ENCODE measurements at places on chromosomes 2 and 18.

- no peak for DNase-seq
These were observed 231.7 kb upstream of the TNP1 start for GRCh38 chr2:217091531-217091930.

DNA sequence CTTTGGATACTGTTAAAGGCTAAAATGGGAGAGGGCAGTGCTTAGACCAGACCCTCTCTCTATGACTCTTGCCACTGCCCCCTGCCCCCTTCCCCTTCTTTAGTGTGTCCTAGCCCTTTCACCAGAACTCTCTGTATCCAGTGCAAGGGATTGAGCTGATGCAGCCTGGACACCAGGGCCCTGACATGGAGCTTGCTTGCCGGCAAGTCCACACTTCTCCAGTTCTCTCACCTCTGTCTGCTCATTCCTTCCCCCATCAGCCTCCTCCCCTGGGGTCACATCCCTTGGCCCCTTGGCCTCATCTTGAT is 1.5 kb upstream of the WNT6 start:
- no peak for DNase-seq

- DNase-seq: no peak
These were observed 277.3 kb upstream of the TANK start for GRCh38 chr2:160882906-160883305.

DNA sequence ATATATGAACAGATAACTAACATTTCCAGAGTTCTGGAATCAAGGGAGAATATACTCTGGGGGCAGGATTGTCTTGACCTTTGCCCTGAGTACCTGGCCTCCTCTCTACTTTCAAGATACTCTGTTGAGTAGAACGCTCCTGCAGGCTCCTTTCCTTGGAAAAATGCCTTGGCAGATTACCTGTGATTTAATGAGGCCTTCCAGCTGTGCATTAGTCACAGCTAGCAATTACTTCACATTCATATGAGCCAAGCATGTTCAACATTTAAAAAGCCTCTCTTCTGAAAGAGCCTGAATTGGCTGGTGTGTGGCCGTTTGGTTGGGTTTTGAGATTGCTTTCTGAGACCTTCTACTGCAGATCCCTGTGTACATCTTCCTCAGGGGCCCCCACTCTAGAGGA is 142.2 kb downstream of the PLCL1 start:
- no peak for DNase-seq

GRCh38 chr2:173161040-173161439 is 85.4 kb downstream of the MAP3K20 start:
- no peak for DNase-seq

GRCh38 chr2:239195318-239195871 is 205.4 kb downstream of the HDAC4 start:
- DNase-seq: no peak

- DNase-seq: no peak
These were observed 195.3 kb upstream of the EPHA4 start for GRCh38 chr2:221767106-221768012.

DNA sequence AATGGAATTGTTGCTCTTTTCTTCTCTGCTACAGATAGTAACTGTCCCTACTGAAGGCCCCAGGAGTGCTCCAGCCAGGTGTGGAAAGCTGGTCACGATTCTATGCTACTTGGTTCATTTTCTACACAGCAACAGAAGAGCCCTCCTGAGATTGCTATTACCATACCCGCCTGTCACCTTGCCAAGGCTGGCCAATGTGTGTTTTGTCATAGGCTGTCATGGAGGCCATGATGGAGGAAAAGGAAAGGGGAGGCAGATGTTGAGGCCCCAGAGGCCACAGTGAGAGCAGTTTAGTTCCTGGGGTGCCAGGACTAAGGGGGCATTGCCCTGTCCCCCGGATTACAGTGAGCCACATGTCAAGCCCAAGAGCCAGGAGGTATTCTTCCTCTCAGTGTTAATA is 952 bp downstream of the ELMOD3 start:
- no peak for DNase-seq

DNA sequence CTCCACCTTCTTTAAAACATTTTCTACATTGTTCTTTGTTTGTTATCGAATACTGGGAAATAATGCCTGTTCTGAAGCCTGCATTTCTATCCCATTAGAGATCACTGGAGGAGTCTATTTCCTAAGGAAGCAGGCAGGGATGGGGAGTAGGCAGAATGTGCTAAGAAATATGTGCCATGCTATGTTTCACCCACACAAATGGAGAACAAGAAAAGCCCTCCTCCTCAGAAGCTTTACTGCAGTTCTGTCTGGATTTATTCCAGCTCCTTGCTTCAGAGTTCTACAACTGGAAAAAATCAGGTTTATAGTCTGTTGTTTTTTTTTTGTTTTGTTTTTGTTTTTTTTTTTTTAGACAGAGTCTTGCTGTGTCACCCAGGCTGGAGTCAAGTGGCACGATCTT is 825.1 kb downstream of the SLC4A3 start:
- no peak for DNase-seq

DNA sequence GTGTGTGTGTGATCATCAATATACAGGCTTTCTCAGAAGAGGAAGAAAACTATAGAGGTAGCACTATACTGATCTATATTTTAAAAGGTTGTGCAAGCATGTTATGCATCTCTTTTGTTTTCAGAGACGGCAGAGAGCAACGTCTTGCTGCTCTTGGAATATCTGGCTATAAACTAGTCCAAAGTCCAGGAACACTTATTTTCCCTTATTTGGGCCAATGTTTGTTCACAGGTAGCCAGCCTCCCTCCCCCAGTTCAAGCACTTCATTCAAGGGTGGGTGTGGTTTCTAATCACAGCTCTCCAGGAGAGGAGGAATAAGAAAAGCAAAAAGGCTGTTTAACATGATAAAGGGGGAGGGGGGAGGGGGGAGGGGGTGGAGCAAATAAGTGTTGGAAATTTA is 4.2 kb downstream of the FZD5 start:
- peak; percentile 50 for DNase-seq

DNA sequence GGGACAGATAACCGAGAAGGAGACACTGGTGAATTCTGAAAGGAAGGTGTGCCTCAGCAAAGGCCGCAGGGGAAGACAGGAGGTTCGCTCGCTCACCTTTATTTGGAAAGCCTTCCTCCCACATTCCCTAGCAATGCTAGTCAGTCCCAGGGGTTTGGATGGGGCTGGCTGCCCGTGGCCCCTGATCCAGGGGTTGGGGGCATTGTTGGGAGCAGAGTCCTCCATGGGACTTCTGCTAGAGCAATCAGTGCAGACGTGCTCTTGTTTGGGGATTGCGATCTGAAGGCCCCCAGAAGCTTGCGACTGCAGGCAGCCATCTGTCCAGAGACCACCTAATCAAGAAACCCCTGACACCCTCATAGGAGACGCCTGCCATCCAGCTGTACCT is 6.0 kb upstream of the CYP27C1 start:
- DNase-seq: no peak

DNA sequence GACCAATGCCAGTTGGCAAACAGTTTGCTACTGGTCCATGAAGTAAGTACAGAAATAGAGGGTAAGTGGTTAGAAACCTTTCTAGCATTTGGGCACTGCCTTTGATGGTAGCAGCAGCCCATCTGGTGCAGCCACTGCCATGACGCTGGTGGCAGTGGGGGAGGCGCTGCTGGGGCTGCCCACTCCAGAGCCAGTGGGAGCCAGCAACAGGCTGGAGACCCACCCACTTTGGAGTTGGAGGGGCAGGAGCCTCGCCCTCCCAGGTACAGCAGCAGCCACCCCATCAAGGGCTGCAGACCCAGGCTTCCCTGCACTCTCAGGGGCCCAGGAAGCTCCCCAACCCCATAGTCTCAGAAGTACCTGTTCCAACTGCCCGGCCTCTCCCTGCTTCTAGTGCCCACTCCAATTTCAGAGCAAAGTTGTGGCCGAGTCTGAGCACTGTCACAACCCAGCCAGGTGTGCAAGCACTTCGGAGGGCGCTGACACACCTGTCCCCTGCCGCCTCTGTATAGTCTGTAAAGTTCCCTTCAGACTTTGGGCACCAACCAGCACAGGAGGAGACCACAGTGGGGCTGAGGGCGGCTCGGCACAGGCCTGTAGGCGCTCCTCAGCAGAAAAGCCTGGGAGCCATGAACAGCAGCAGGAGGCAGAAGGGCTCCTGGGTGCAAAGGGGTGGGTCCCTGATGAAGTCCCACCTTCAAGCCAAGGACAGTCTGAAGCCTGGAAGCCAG is 125.6 kb upstream of the CCDC150 start:
- DNase-seq: no peak

GRCh38 chr2:239129147-239129920 is 271.5 kb downstream of the HDAC4 start:
- DNase-seq: no peak

DNA sequence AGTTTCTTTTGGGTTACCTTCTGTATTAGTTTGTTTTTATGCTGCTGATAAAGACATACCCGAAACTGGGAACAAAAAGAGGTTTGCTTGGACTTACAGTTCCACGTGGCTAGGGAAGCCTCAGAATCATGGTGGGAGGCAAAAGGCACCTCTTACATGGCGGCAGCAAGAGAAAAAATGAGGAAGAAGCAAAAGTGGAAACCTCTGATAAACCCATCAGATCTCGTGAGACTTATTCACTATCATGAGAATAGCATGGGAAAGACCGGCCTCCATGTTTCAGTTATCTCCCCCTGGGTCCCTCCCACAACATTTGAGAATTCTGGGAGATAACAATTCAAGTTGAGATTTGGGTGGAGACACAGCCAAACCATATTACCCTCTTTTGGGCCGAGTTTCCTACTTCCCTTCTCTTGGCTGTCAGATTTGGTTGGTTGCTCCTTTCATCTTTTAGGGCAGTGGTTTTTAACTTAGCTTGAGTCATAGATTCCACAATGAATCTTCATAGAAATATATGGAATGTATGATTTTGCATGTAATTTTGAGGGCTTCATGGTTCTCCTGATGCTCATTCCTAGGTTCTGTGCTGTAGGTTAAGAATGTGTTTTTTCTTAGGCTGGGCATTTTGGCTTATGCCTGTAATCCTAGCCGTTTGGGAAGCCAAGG is 44.2 kb downstream of the CEP192 start:
- no peak for DNase-seq

GRCh38 chr2:62457556-62457955 is 48.4 kb downstream of the TMEM17 start:
- no peak for DNase-seq

- no peak for DNase-seq
These were observed 94.2 kb downstream of the DOK6 start for GRCh38 chr18:69494841-69495240.

DNA sequence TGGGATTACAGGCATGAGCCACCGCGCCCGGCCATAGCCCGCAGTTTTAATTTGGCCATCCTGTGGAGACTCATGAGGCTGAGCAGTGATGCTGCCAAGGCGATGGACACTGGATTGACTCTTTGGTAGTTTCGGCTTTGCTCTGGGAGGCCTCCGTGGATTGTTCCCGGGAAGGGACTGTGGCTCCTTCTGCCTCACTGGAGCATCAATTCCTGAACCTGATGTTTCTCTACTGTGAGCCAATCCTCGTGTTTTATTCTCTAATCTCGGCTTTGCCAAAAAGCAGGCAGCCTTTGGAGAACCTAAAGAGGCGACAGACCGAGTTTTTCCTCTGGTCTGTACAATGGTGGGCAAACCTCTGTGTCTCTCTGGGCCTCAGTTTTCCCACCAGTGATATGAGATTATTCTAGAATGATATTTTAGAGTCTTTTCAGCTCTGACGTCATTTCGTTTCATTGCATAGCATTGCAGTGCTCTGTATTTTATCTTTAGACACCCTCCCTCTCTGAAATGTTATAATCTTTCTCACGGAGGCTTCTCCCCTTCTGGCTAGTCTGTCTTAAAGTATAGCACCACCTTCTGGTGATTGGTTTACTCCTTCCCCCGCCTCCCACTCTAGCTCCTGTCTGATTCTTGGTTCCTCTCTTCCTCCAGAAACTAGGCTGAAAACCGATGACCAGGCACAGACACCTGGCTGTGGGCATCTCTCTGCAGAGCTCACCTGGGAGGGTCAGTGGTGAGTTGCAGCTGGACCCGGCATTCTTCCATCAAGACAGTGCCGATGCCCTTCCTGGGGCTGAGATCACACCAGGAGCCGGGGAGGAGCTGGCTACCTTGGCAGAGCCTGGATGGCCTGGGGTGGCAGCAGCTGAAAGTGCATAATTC is 341.3 kb downstream of the MYCN start:
- DNase-seq: peak; percentile 57

DNA sequence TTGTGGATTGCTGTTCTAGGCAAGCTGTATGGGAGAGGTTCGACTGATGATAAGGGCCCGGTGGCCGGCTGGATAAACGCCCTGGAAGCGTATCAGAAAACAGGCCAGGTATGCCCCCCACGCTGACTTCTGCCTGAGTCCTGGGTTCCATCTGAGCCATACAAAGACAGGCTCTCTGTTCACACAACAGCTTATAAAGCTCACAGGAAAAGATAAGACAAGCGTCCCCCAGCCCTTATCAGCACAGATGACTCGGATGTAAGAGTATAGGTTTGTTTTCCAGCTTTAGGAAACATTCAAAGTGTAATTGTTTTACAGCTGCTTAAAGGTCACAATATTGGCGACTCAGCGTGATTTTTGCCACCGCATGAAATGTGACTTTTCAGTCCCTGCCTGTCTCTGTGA is 12.7 kb downstream of the CNDP2 start:
- DNase-seq: no peak

GRCh38 chr18:7778181-7778580 is 211.1 kb downstream of the PTPRM start:
- DNase-seq: no peak

DNA sequence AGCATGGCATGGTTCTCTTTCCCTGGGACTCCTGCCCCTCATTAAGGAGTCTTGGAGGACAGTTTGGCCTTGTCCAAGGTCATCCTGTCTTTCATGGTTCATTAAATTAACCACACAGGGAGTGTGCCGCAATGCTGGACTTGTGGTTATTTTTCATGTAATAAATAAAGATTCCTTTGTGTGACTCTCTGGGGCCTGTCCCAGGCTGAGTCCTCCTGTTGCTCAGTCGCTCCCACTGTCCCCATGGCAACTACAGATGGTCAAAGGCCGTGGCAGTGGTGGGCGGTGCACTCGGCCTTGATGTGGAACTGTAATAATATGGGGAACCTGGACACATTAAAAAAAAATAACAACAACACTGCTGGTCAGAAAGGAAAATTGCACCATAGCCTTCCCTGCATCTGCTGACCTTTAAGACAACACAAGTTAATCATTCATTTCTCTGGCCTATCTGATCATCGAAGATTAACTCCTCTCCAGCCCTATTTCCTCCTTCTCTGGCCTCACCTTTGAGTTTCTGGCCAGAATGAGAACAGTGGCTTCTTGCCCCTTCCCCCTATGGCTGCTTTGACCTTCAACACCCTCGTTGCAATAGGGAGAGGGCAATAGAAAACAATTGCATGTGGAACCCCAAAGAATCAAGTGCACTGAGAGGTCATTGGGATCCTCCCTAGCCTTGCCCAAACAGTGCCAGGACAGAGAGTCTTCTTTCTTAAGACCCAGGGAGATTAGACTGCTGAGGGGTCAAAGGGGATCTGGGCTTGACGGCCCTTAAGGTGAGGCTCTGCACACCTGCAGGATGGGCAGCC is 44.7 kb downstream of the PSD4 start:
- peak; percentile 84 for DNase-seq

Measured in Calu3 (cell line).